ENCODE measurements at places on chromosomes 7 and 10.

- no peak for DNase-seq
Observed at GRCh38 chr10:101453791-101454718, 100.1 kb downstream of the BTRC start.

DNA sequence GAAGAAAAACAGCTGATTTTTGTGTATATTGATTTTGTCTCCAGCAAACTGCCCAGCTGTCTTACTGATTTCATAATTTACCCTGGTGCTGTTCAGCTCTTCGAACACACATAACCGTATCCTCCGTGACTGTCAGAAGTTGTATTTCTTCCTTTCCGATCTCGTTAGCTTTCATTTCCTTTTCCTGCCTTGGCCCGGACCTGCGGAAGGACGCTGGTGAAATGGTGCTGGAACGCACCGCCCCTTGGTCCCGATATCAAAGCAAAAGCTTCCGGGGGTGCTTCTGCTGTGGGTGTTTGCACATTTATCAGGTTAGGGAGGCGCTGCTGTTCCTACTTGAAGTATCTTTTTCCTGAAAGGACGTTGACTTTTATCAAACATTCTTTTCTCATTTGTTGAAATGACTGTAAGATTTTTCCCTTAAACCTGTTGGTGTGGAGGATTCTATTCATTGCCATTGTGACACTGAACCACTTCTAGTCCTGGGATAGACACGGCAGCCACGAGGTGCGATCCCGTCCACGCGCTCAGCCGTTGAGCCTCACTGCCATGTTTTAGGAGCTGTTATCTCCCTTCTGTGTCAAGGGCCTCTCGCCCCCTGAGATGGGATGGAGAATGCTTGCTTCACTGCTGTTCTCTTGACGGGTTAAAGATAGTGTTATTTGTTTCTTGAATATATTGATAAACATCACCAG, 72.6 kb downstream of the FOXL3 start:
- no peak for DNase-seq

GRCh38 chr10:75117995-75118394, 6.5 kb downstream of the SAMD8 start:
- DNase-seq, result no peak

GRCh38 chr10:100725869-100726426, 19.4 kb upstream of the PAX2 start:
- no peak for DNase-seq

DNA sequence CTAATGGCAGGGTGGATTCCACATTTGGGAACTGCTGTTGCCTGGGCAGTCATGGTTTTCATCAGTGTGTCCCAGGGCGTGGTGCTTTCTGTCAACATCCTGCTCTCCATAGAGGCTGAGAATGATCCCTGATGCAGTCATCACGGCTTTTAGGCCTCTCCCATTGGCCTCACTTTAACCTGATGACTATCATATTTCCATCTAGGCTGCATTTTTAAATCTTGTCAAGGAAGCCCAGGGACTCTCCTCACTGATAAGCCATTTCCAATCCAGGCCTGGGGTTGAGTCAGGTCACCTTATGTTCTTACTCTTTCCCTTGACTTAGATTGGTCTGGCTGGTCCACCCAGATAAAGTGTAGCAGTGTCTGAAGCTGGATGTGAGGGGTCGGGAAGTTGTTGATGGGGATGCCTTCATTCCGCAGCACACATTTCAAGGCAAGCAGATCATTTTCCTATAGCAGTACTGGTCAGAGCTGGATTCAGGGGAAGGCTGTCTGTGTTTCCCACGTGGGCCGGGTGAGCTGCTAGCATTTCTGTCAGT, 177.0 kb downstream of the AUTS2 start:
- DNase-seq, result no peak

GRCh38 chr7:89623018-89623672, 531.1 kb upstream of the STEAP1 start:
- DNase-seq, result no peak

DNA sequence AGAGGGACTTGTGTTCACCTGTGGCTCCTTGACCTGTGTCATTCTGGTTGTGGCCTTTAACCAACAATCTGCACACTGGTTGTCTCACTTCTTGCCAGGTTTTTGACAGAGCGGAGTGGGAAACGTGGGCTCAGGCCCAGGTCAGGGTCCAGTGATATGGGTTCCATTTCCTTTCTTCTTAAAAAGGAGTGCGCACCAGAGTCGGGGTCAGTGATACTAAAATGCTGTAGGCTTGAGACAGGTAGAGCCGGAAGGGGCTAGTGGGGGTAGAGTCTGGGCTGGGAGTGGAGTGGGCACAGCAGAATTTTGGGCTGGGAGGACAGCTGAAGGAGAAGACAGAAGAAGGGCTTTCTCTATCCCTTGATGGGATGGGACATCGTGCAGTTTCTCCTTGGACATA, 61.2 kb downstream of the SH2D4B start:
- no peak for DNase-seq

GRCh38 chr7:157430721-157431120, 93.9 kb downstream of the DNAJB6 start:
- DNase-seq, result no peak

DNA sequence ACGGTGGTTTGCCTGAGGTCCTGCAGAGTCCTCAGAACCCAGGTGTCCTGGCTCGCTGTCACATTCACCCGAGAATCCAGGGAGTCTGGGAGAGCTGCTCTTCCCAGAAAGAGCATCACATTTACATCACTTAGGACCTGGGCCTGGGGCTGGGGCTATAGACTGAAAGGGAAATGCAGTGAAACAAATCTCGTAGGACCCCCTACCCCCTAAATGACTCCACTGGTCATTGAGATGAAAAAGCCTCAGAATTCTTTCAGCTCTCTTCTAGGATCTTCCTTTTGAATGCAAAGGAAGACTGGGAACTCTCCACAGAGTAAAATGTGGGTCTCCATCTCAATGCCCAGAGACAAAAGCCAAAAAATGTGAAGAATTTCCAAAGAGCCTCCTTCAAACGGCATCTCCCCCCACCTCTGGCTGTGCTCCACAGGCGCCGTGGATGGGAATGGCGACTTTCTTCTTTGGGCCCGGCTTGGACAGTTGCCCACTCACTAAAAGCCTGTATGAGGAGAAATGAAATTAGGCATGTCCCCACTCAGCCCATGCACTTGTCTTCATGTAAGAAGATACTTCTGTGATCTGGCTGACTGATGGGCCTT, 49.0 kb upstream of the PODXL start:
- no peak for DNase-seq

GRCh38 chr10:77545585-77545984, 92.0 kb downstream of the KCNMA1 start:
- no peak for DNase-seq

DNA sequence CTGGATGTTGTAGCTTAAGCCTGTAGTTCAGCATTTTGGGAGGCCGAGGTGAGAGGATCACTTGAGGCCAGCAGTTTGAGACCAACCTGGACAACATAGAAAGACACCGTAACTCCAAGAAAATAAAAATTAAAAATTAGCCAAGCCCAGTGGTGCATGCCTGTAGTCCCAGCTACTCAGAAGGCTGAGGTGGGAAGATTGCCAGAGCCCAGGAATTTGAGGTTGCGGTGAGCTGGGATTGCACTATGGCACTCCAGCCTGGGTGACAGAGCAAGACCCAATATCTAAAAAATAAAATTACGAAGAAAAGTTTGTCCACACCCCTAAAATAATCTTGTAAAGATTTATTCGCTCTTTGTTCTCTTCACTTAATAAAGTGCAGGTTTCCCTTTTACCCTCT, 951.0 kb downstream of the TYW1 start:
- no peak for DNase-seq

DNA sequence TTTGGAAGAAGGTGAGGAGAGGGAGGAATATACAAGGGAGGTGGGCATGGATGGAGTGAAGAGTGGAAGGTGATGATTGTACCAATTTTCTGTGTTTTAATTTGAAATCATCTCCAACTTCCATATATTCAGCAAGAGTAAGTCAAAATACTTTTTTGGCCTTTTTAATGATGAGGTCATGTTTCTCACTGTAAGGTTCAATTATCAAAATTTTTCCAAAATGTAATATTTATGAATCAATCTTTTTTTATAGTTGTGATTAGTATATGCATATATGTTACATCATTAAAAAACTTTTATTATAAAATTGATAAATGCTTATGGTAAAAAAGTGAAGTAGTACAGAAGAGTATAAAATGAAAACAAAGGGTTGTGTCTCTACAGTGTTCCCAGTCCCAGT, 40.7 kb downstream of the PRKAR2B start:
- DNase-seq, result no peak

GRCh38 chr10:29950391-29950790, 109.0 kb downstream of the JCAD start:
- no peak for DNase-seq

DNA sequence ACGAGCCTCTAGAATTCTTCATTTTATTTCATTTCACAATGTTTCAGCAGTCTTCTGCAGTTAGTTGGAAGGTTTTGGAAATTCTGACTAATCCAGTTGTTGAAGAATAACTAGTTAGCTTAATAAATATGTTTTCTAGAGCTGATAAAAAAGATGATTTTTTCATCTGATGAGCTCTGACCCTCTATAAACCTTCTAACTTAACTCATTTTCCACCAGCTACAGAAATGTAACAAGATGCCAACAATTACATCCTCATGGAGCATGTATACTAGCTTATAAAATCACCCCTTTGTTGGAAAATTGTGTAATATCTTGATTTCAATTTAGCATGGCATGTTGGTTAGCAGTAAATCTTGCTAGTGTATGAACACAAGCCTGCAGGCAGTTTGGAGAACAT, 33.1 kb downstream of the KAT6B start:
- no peak for DNase-seq

- no peak for DNase-seq
Observed at GRCh38 chr10:79560160-79560709, at the start of gene SFTPA2. SFTPA2 (minus strand) TSS chr10:79560407; CDS start chr10:79559483, 924 bp downstream.

DNA sequence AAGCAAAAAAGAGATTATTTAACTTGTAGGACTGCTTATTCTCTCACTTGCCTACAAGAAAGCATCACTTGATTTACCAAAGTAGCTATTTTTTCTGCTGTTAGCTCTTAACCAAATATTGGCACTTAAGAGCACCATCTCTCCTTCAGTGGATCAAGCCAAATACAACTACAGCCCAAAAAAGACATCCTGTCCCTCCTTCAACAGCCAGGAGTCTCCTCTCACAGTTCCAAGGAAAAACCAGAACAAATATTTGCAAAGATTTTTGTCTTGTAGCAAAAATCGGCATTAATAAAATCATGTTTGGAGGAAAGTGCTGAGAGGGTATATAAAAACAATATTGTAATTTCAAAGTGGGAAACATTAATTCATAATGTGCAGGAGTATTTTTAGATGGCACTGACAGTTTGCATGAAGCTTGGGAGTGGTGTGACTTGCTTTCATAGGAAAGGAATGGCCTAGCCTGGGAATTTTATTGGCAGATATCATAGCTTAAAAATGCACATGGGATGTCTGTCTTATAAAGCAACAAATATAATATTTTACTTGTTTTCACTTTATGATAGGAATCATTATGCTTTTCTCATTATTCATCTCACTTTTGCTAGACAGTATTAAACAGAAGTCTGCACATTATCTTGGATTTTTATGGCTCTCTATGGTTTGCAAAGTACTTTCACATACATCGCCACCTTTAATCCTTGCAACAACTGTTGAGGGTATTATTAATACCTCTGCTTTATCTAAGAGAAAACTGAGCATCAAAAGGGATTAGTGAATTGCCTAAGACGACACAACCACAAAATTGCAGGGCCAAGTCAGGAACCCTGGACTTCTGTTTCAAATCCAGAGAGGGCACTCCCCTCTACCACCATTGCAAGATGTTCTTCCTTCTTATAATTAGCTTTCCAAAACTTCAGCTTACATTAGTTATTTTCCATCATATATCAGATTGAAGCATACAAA, 103.5 kb downstream of the AGMO start:
- no peak for DNase-seq

DNA sequence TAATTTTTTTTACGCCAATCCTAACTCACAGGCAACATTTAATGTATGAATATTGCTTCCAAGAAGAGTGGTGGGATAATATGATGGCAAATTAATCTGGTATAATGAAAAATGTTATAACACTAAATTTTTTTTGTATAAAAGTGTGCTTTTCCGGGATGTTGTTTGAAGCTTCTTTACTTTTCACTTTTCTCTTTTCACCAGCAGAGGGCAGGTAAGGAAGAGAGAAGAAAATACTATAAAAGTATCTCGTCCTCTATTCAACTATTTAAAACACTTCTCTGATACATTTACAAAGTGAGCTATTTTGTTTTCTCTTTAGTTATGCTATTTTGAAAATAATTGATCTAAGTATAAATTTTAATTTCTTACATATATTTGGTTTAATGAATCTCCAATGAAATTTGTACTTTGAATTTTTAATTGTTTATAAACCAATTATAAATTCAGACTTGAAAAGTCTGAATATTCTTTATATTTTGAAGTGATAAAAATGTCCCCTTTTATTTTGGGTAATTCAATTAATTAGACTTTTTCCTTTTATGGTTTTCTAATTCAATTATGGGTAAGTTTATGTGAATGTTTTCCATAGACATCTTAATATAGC, 20.7 kb upstream of the CFTR start:
- no peak for DNase-seq

GRCh38 chr10:119243488-119243887, 36.1 kb downstream of the GRK5 start:
- DNase-seq, result no peak

DNA sequence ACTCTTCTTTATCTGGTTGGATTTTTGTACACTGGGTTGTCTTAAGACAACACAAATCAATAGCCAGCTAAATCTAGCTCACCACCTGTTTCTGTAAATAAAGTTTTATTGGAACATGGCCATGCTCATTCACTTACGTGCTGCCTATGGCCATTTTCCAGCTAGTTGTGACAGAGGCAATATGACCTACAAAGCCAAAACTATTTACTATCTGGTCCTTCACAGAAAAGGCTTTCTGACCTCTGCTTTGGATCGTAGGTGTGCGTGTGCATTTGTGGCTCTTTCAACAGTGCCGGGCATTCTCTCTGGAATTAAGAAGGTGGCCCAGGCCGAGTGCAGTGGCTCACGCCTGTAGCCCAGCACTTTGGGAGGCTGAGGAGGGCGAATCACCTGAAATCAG, 45.5 kb downstream of the NRAP start:
- no peak for DNase-seq

- DNase-seq, result peak; percentile 84
Observed at GRCh38 chr7:36115448-36116321, 37.4 kb upstream of the EEPD1 start.

- DNase-seq, result no peak
Observed at GRCh38 chr7:139339698-139340036, 1.5 kb upstream of the FMC1 start.

- DNase-seq, result no peak
Observed at GRCh38 chr7:142094861-142095260, 16.7 kb upstream of the MGAM2 start.

DNA sequence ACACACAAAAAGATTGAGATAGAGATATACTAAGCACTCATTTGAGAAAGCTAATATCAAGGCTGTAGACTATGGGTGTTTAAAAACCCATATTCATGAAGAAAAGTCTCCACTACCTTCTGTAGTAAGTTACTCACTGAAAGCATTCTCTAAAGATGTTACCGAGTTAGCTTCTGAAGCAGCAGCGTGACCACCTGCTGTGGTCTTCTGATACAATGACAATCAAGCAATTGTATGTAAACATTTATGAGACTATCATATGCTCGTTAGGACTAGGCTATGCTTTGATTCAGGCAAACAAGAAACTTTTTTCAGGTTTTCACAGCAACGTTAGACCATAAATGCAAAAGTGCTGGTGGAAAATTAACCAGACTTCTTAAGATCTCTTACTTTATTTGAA, 11.2 kb downstream of the RHOBTB1 start:
- no peak for DNase-seq
